Lung microvascular endothelial cell (primary cell): ENCODE measurements at places on chromosomes 11 and 22.

DNA sequence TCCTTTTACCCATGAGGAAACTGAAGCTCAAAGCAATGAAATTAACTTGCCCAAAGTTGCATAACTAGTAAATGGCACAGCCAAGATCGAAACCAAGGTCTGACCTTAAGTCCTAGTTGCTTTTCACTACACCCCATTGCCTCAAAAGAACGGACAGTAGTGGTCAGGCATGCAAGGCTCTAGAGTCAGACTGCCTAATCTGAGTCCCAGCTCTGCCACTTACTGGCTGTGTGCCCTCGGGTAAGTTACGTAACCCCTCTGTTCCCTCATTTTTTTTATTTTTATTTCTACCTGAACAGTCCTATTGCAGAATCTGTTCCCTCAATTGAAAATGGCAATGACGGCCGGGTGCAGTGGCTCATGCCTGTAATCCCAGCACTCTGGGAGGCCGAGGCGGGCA is 9.6 kb downstream of the CYB561A3 start:
- no peak for DNase-seq

- DNase-seq: no peak
These were observed 56.4 kb upstream of the LMO1 start for GRCh38 chr11:8320076-8320475.

- DNase-seq: no peak
These were observed 300.3 kb downstream of the ST3GAL4 start for GRCh38 chr11:126655807-126656128.

- DNase-seq: no peak
These were observed 2.5 kb downstream of the FKBP2 start for GRCh38 chr11:64243236-64243854.

DNA sequence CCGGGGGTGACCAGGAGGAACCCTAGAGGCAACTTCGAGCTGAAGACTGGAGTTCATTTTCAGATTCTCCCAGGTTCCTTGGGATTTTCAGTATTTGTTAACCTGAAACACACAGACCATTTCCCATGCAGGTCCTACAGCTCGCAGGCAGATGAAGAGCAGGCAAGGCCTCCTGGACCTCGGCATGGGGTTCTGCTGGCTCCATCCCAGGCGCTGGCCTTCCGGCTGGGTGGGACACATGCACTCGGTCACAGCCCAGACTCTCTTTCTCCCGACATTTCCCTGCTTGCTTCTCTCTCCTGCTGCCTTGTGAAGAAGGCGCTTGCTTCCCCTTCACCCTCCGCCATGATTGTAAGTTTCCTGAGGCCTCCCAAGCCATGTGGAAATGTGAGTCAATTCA is 15.4 kb upstream of the TTLL12 start:
- DNase-seq: no peak

- DNase-seq: no peak
These were observed 12.3 kb downstream of the GUCD1 start for GRCh38 chr22:24542641-24543040.

DNA sequence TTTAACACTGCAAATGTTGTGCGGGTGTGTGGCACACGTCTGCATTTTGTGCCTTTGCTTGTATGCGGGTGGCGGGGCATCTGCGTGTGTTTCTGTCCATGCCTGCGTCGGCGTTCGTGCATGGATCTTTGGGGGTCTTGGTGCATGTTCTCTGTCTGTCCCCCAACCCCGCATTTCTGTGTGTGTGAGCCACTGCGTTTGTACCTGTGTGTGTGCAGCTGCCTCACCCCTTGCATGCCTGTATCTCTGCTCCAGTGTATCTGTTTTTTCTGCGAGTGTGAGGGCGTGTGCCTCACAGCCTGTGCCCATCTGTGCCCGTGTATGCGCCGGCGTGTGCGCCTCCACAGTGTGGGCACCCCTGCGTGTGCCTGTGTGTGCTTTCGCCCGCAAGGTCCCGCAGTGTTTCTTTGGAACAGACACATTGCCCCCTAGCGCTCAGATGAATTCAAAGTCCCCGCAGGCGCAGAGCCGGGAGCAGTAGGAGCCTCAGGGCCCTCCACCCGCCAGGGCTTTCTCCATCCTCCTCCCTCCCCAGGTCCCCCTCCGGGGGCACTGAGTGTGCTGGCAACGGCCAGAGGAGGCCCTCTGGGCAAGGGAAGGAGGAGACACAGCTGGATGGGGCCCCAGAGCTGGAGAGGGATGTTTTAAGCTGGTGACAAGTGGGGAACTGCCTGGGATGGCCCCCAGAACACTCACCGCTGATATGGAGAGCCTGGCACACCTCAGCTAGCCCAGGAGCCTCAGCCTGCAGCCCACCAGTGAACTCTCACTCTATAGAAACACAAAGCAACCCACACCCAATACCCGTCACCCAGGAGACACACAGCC is 3.1 kb upstream of the MN1 start:
- peak; percentile 80 for DNase-seq

- no peak for DNase-seq
These were observed 168.3 kb downstream of the BRD1 start for GRCh38 chr22:49659281-49659923.

DNA sequence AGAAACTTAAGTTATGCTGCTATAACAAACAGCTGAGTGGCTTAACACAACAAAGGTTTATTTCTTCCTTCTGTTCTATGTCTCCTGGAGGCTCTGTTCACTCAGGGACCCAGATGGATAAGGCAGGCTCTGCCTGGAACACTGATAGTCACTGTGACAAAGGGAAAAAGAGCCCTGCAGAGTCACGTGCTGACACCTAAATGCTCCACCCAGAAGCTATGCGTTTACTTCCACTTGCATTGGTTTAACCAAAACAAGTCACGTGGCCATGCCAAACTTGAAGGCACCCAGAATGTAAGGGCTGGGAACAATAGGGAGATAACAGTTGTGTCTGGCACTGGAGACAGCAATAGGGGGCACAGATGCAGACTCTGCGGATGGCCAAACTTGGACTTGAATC is 3.4 kb upstream of the MS4A15 start:
- DNase-seq: no peak

DNA sequence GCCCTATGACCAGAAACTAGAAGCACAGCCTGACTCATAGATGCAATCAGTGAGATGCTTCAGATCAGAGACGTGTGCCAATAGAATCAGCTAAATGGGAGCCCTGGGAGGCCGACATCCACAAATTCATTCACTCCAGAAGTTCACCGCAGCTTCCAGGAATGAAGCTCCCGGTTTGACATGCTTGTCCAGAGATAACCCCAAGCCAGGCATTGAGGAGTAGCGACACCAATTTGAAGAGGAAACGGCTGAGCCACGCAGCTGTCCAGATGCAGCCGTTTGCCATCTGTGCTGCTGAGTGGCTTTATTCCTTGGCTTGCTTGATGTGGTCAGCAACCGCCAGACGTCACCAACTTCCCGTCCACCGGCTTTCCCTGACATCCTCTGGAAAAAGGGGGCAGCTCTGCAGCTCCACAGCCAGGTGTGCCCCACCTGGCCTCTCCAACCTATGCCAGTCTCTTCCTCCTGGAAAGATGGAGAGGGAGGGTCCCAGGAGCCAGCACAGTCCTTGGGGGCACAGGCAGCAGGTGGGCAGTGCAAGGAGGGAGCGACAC is 123.9 kb upstream of the OPCML start:
- no peak for DNase-seq

DNA sequence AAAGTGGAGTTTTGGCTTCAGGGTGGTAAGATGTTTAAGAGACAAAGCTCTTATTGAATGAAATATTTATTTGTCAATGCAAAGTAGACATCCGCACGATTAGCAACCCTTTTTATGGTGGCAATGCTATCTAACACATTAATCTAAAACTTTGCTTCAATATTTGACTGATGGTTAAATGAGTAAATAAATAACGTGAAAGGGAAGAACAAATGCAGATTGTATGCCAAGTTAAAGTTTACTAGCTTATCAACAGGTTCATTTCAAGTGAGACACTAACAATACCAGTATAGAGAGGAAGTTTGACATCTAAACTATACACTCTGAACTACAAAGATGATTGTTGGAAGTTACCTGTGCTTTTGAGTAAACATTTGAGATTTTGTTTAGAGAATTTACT is 50.1 kb downstream of the AASDHPPT start:
- no peak for DNase-seq

DNA sequence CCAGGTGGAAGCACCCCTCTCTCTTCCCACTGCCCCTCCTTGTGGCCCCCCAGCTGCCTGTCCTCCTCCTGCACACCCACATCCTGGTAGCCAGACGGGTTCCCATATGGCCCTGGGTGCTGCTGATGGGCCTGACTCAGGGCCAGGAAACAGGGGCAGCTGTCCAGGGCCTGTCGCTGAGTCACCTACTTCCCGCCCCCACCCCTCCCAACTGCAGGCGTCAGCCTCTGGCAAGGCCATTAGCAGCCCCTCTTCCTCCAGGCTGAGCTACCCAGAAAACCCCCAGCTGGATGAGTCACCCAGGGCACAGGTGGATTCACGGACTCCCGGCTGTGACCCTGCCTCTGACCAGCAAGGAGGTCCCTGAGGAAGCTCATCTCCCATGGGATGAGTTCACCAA is 6.9 kb upstream of the GAL start:
- peak; percentile 78 for DNase-seq

DNA sequence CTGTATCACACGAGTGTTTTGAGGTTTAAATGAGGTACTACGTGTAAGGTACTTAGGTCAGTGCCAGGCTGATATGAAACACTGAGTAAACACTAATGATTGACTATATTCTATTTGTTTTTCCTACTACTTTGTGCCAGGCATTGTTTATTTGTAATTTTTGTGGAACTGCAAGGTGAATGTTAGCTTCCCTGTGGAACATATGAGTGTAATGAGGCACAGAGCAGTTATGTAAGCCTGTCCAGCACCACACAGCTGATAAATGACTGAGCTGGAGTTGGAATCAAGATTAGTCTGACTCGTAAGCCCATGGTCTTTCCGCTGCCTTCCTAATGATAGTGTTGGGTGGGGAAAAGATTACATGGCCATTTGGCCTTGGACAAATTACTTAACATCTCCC is 5.9 kb downstream of the SLC37A2 start:
- DNase-seq: no peak

DNA sequence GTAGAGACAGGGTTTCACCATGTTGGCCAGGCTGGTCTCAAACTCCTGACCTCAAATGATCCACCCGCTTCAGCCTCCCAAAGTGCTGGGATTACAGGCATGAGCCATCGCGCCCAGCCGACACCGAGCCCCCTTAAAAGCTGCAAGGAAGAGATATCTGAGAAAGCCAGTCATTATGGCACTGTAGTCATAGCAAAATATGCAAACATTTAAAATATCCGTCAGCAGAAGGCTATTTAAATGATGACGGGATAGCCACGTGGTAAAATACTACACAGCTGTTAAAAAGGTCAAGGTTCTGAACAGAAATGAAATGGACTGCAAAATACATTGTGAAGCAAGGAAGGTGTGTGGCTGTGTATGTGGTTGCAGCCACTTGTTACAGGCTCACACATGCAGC is 6.4 kb upstream of the CCDC88B start:
- no peak for DNase-seq

GRCh38 chr22:48261706-48262105 is 1499.3 kb downstream of the TBC1D22A start:
- no peak for DNase-seq

- DNase-seq: no peak
These were observed 22.3 kb downstream of the PATZ1 start for GRCh38 chr22:31323578-31324550.
